NCI-H82 (cell line): ENCODE measurements at places on chromosomes 7 and 10.
A peak's percentile ranks its signal among the peaks of the same experiment; 100 is the strongest.

DNA sequence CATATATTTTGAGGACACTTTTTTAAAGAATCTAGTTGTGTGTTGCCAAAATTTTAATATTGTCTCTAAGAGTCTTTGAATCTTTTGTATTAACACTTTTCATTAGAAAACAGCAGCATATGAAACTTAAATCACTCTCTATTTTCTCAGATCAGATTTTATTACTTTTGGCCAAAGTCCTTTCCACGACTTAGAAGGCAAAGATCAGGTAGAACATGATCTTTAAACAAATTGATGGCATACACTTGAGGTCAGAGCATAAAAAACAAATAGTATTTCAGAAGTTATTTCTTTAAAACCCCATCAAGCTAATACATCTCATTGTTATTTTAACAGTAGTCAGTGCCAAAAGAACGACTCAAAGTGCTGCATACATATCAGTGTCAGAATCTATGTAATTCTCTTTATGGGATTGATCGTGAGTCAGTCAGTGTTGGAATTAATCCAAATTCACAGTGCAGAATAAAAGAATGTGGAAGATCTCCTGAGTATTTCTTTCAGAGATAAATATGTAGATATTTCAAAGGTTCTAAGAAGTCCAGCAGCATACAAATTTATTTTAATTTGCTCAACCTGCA is 9.6 kb upstream of the AGMO start:
- no peak for DNase-seq

- DNase-seq, result no peak
Observed at GRCh38 chr7:158285383-158285770, 302.2 kb downstream of the PTPRN2 start.

DNA sequence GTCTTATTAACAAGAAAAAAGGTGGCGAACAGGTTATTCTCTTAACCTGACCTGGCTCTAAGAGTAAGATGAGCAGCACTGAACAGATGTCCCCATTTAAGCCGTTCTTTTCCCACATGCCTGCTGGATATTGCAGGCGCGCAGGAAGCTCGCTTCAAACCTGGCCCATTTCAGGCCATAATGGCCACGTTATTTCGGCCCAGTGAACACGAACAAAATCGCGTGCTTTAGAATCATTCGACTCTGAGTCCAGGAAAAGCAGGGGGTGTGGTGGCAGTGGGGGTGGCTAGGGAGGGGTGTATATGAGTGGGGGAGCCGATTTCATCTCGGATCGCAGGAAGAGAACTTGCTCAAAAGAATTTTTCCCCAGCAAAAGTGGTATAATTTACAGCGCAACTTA is 6.6 kb upstream of the SP8 start:
- peak; percentile 53 for DNase-seq

DNA sequence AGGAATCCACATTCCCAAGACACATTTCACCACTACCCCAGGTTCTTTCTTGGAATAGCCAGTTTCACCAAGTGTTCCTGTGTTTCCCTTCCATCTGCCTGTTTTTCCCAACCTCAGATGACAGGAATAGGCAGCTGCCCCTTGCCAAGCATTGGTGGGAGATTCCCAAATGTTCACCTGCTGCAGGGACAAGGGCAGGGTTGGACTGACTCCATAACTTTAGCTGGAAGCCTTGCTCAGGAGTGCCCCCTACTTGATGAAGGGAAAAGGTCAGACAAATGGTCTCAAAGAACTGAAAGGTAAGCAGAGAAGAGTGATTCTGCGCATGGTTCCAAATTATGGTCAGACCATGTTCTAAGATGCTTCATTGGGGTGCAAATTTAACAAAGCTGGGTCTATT is 45.1 kb upstream of the LYZL1 start:
- DNase-seq, result peak; percentile 13

DNA sequence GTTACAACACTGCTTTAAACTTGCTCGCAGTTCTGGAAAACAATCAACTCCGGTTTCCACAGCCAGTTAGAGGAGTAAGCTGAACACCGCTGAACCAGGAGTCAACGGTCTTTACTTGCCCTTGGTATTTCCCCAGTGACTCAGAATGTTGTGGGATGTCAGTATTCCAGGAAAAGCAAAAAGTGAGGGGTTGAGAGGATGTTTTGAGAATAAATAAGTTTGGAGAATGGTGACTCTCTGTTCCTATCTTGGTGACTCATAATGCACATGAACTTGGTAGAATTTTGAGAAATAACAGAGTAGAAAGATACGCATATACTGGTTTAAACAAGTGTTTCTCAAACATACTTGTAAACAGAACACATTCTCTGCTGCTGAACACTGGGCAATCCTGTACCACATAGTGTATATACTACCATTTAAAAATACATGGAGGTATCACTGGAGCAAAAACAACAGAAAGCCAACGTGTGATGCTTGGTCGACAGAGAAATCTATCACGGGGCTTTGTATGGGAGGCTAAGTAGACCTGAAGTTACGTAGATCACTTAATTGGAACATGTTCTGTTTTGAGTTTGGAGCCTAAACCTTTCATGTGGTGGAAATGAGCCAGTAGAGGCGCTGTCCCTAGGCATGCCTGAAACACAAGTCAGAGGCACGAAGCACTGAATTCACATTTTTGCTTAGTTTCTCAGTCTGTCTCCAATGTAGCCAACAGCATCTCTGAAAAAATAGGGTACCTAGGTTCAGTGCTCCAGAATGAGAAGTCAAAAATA is 534.3 kb downstream of the PARD3 start:
- no peak for DNase-seq

- DNase-seq, result no peak
Observed at GRCh38 chr7:73749931-73750776, 11.6 kb upstream of the ABHD11 start.
